ENCODE measurements at places on chromosomes 1 and 21.

GRCh38 chr1:38330799-38331198 lies 284.2 kb upstream of the POU3F1 start:
- no peak for DNase-seq

GRCh38 chr1:94036730-94037129 lies 84.2 kb downstream of the ABCA4 start:
- DNase-seq, result no peak

GRCh38 chr1:152458384-152459185 lies 44.5 kb upstream of the CRNN start:
- DNase-seq, result peak; percentile 55

- no peak for DNase-seq
Observed at GRCh38 chr1:243667591-243667990, 182.5 kb downstream of the AKT3 start.

DNA sequence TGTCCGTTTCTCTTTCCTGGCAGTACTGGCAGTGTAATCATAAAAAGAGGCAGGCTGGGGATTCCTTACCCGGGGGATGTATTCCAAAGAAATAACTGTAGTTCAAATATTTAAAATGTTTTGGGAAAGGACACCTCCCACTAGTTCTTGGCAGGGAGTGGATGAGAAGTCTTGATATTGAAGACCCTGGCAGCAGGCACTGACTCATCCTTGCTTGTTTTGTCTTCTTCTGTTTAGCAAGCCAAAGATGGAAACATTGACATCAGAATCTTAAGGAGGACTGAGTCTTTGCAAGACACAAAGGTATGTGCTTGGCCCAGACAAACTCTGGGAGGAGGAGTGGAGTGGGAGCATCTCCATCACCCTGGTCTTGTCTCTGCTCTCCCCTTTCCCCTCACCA lies 639 bp downstream of the IL20 start:
- DNase-seq, result no peak

GRCh38 chr1:100683448-100684349 lies 35.8 kb upstream of the VCAM1 start:
- peak; percentile 1 for DNase-seq

- DNase-seq, result no peak
Observed at GRCh38 chr1:2415337-2415736, 3.0 kb upstream of the PEX10 start.

- DNase-seq, result no peak
Observed at GRCh38 chr1:24925082-24925779, 4.8 kb downstream of the RUNX3 start.

DNA sequence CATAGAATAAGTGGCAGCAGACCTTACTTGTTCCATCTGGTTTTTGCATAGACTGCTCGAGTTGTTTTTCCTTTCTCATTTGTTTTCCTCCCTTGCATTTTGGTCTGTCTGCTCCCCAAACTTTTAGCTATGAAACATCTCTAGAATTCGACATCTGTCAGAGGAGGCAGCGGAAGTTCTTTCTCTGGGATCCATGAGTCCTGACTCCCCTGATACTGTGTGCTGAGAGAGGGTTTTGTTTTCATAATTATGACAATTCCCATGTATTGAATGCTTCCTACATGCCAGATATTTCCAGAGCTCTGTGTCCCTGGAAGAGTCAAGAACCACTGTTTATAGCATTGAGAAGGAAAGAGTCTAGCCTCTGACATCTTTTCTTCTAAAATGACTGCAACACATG lies 172.6 kb downstream of the KIF26B start:
- DNase-seq, result no peak

DNA sequence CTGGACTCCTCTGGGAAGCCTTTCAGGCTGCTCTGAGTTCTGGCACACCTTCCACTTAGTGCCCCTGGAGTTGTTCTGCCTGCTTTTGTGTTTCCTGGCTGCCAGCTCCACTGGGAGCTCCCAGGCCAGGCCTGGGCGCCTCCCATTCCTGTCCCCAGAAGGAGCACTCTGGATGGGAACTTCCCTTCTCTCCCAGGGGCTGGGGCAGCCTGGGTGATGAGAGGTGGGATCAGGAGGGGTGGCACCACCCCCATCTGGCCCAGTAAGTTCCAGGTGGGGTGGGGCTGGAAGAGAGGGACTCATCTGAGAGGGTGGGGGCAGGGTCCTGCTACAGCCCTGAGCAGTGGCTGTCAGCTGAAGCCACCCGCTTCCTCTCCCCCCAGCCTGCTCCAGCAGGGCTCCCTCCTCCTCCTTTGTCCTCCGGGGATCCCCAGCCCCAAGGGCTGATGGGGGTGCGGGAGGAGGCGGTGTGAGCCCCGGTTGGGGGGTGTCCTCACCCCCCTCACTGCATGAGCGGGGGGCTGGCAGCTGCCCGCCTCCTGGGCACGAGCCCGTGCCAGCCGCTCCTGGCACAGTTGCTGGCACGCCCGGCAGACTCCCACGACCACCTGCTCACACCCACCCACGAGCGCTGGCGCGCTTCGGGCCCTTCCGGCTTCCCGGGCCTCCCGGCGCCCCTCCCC lies 4.7 kb downstream of the FOXO6 start:
- DNase-seq, result no peak

- DNase-seq, result no peak
Observed at GRCh38 chr1:59105548-59106507, 191.1 kb upstream of the FGGY start.

- no peak for DNase-seq
Observed at GRCh38 chr1:202578565-202578964, 131.7 kb downstream of the SYT2 start.

DNA sequence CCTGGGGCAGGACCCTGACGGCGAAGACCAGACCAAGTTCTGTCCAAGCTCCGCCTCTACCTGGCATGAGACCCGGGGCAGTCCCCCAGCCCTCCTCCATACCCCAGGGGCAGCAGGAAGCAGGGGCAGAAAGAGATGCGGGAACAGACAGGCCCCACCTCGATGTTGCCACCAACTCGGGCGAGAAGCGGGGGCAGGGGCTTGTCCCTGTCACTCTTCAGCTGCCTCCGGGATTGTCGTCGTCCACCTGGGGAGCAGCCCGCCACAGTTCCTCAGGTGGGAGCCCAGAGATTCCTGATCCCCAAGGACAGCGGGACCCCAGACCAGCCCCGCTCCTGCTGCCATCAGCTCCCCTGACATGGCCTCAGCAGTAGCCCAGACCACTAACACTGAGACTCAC lies 54.8 kb downstream of the CHD5 start:
- DNase-seq, result no peak

DNA sequence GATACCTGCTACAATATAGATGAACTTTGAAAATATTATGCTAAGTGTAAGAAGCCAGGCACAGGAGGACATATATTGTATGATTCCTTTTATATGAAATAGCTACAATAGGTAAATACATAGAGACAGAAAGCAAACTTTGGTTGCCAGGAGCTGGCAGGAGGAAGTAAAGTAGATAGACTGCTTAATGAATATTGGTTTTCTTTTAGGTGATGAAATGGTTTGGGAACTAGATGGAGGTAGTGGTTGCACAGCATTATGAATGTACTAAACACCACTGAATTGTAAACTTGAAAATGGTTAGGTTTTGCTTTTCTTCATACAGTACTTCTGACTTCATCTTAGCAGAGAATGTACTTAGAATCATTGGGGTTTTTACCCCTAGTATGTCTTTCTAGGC lies 21.5 kb downstream of the ABCB10 start:
- no peak for DNase-seq

GRCh38 chr1:167548059-167548932 lies 5.3 kb downstream of the CREG1 start:
- DNase-seq, result peak; percentile 87

GRCh38 chr1:215146240-215146975 lies 63.9 kb downstream of the KCNK2 start:
- peak; percentile 73 for DNase-seq

- DNase-seq, result no peak
Observed at GRCh38 chr1:231162297-231162969, 575 bp downstream of the TRIM67 start.

GRCh38 chr1:67626090-67626860 lies 58.7 kb upstream of the GADD45A start:
- no peak for DNase-seq

DNA sequence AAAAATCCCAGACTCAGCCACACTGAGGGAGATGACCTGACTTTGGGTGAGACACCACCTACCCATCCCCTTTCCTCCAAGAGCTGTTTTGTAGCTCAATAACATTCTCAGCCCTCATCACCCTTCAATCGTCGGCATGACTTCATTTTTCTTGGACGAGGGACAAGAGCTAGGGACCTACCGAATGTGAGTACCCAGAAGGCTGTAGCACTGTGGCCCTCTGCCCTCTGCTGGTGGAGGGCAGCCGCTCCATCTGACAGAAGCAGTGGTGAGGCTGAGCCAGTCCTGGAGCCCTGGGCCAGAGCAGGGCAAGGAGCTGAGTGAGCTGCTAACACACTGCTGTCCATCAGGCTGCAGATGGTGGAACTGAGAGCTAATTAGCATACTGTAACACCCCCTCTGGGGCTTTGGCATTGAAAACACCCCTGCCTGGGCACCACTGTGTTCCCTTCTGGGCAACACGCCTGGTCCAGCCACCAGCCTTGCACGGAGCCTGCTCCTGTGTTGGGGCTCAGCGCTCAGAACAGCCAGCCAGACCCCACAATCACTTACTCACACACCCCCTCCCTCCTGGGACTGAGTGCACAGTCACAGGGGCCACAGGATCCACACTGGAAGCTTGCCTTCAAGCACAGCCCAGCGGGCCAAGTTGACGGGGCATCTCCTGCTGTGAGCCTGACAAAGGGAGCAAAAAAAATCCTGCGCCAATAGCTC lies 18.3 kb upstream of the ALPL start:
- peak; percentile 46 for DNase-seq

DNA sequence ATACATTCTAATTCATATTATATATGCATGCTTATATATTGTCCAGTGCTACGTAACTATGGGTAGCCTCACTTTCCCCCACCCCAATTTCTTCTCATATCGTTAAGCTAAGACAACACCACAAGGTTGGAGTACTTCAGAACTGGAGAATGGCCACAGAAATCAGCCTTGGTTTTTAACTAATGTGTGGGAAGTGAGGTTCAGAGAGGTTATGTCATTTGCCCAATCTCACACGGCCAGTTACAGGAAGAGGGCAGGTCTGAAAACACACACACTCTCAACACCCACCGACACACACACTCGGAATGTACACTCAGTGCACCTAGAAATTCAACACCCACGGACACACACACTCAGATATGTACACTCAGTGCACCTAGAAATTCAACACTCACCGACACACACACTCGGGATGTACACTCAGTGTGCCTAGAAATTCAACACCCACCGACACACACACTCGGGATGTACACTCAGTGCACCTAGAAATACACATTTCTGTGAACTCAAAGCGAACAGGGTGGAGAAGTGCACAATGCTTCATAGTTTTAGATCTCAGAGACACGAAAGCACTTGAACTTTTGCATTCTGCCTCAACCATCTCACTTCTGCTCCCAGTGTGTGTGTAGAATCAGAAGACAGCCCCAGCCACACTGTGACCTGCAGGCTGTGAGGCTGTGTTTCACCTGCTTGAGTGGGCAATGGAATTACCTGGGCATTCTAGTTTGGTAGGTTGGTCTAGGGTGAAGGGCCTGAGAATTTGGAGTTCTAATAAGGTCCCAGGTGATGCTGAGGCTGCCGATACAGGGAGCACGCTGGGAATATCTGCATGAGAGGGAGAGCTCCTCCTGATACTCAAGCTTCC lies 170.4 kb downstream of the CLIC6 start:
- no peak for DNase-seq

- no peak for DNase-seq
Observed at GRCh38 chr1:234902774-234903547, 225.7 kb downstream of the TOMM20 start.

GRCh38 chr1:241677201-241677600 lies 25.1 kb downstream of the WDR64 start:
- no peak for DNase-seq

DNA sequence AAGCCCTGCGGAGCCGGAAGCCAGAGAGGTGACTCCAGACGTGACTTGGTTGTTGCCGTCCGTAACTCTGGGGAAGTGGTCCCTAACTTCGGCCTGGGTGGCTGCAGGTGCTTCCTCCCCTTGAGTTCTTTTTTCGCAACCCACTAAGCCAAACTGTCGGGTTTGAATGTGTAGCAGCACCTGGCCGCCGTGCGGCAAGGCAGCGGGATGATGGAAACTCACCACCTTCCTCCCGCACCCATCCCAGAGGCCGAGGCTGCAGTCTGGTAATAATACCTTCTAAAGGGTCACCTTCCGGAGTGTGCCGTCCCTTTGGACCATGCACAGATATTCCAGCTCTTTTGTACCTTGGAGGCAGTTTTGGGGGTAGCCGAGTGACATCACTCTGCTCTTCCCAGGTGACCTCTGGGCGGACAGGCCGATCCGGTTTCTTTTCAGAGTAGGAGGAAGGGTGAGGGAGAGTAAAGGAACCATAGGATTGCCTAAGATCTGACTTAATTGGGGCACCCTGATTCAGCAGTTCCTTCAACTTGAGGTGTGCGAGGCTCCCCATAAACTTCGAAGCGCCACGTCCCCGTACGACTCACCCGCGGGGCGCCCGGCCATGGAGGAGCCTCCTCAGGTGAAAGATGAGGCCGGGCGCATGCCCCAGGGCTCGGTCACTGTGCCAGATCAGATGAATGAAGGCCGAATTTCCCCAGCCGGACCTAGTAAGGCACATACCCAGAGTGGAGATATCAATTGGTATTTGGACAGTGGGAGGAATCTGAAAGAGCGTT lies 1.0 kb downstream of the KCNK1 start:
- no peak for DNase-seq

GRCh38 chr1:21018673-21019072 lies 158.0 kb downstream of the EIF4G3 start:
- no peak for DNase-seq

DNA sequence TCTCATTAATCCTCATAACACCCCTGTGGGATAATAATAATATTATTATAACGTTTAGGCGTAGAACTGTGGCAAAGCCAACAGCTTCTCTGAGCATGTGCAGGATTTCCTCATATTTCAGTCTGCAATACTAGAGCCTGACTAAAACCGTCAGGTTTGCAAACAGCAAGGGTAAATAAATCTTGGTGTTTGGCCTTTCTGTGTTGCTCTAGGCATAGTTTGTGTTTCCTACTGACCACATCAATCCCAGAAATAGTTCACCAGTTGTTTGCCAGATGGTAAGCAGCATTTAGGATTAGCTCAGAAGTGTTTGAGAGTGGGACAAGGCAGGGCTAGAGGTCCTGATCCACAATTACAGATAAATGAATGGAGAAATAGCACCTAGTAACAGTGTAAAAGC lies 2.8 kb upstream of the KCNA3 start:
- DNase-seq, result no peak

GRCh38 chr1:65170511-65171142 lies 22.6 kb downstream of the AK4 start:
- peak; percentile 81 for DNase-seq

DNA sequence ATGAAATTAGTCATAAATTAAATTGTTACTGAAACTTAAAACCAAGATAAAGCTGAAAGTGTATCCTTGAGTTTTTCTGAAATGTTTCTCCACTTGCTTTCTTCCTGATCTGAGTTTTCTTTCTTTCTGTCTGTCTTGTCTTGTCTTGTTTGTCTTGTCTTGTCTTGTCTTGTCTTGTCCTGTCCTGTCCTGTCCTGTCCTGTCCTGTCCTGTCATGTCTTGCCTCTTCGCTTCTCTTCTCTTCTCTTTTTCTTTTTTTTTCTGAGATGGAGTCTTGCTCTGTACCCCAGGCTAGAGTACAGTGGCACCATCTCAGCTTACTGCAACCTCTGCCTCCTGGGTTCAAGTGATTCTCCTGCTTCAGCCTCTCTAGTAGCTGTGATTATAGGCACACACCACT lies 73.7 kb downstream of the ADGRL2 start:
- no peak for DNase-seq
